Muscle of leg (tissue), 16 donors: ENCODE measurements at places on chromosomes 5 and 9. TPM values are rescaled to one million over a fixed set of nuclear protein-coding genes. Genes with fewer than 3 reads are reported as not detected.
A peak's percentile ranks its signal among the peaks of the same experiment; 100 is the strongest.

DNA sequence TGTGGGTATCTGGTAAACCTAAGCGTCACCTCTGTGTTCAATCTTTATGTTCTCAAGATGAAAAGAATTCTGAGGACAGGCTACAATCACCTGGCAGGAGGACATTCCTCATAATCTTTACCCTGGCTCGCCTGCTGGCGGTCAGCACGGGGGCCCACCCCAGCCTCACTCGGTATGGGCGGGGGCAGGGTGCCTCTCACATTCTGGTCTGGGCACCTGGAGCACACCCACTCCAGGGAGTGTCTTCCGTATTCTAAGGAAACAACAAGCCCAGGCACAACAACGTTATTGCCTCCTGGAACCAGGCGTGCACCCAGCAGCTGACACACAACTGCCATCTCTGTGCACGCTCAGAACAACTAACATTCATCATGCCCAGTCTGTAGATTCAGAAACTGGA is 179.8 kb downstream of the ROR2 start:
- H3K27me3 ChIP-seq: peaks cover 21% of the 10 kb centered on the region
- peaks cover 5% of the 10 kb centered on the region for H3K4me1 ChIP-seq
- H3K4me3 ChIP-seq: no peak overlapping the region
- no peak for DNase-seq

- peaks cover 58% of the 10 kb centered on the region for H3K36me3 ChIP-seq
- no peak overlapping the region for H3K4me3 ChIP-seq
- H3K27me3 ChIP-seq: no peaks in the 10 kb centered on the region
- peaks cover 24% of the 10 kb centered on the region for H3K4me1 ChIP-seq
Measured at GRCh38 chr9:124873664-124874063, 11.7 kb downstream of the ARPC5L start.

DNA sequence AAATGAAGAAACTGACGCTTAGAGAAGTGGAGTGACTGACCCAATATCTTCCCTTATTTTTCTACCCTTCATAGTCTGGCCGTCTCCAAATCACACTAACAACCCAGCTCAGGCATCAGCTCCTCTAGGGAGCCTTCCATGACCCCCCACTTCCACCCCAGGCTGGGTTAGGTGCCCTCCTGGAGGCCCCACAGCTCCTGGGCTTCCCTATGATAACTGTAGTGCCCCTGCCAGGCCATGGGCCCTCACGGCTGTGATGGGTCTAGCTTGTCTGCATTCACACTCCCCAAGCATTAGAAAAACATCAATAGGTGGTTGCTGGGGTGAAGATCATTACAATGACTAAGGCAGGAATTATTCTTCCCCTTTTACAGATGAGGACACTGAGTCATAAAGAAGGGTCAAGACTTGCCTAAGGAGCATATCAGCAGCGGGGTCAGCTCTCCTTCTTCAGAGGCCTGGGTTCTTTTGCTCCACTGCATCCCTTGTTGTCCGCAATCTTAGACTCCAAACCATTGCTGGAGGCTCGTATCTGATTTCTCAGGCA is 7.3 kb downstream of the CORO2A start:
- peaks cover 3% of the 10 kb centered on the region for H3K4me1 ChIP-seq
- H3K27me3 ChIP-seq: peaks cover 4% of the 10 kb centered on the region
- H3K27ac ChIP-seq: no peak overlapping the region
- no peak for DNase-seq

DNA sequence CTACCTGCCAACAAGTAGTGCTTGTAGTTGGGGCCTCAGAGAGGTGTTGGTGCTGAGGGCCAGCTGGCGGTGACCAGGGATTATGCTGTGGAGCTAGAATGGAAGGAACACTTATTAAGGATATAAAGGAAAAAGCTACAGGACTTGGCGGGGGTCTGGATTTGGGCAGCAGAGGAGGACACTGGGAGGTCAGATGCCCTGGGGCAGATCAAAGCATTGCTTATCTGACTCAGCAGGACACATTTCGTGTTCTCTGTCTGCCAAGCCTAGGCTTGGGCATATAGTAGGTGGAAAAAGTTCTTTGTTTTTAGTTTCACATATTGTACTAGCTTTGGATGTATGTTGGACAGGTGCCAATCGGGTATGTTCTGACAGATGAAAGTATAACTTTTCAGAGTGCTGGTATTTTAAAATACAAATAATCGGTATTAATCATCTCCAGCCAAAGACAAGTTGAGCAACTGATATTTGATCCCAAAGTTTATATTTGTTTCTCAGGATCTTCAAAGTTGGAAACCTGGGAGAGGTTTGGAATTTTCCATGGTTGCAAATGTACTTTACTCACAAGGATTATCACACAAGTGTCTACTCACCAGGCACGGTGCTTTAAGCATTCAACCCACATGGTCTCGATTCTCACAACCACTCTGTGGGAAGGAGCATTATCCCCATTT is 69.4 kb downstream of the IQGAP2 start:
- no peaks in the 10 kb centered on the region for H3K36me3 ChIP-seq
- H3K4me1 ChIP-seq: no peaks in the 10 kb centered on the region

GRCh38 chr5:21452449-21452848 is 1400.7 kb downstream of the CDH12 start:
- DNase-seq: no peak
- no peak overlapping the region for H3K27ac ChIP-seq
- H3K4me1 ChIP-seq: no peaks in the 10 kb centered on the region
- no peaks in the 10 kb centered on the region for H3K36me3 ChIP-seq
- no peaks in the 10 kb centered on the region for H3K27me3 ChIP-seq

- DNase-seq: peak; percentile 57
- H3K27me3 ChIP-seq: no peaks in the 10 kb centered on the region
- peaks cover 20% of the 10 kb centered on the region for H3K4me1 ChIP-seq
- peak within 1 kb of the TSS; percentile 64 for H3K27ac ChIP-seq
- H3K36me3 ChIP-seq: peaks cover 51% of the 10 kb centered on the region
Measured at GRCh38 chr5:177509381-177509951, at the start of gene DOK3. DOK3 (minus strand) TSS chr5:177509826; CDS start chr5:177509540, 286 bp downstream.

- H3K36me3 ChIP-seq: no peaks in the 10 kb centered on the region
- H3K27me3 ChIP-seq: no peaks in the 10 kb centered on the region
- no peaks in the 10 kb centered on the region for H3K4me1 ChIP-seq
- H3K4me3 ChIP-seq: no peak overlapping the region
- no peak for DNase-seq
Measured at GRCh38 chr5:71573591-71573990, 13.5 kb upstream of the MCCC2 start.

- H3K27ac ChIP-seq: no peak overlapping the region
- no peaks in the 10 kb centered on the region for H3K36me3 ChIP-seq
- peaks cover 20% of the 10 kb centered on the region for H3K27me3 ChIP-seq
- peak; percentile 79 for DNase-seq
Measured at GRCh38 chr9:32378496-32378895, 5.9 kb upstream of the ACO1 start.

DNA sequence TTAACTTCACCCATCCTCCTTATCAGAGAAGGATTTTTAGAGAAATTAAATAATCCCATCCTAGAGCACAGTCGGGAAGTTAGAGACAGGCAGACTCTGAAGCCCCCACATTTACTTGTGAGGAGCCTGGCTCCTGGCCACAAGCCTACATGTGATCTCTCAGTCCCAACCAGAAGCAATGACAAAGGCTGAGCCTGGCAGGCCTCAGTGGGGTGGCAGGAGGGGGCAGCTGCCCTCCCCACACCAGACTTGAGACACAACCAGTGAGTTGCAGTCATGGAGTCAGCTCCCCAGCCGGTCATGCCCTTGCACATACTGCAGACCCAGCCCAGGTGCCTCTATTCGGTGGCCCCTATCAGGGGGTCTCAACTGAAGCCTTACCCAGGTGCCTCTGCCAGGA is 11.0 kb downstream of the NAIF1 start:
- H3K27me3 ChIP-seq: no peaks in the 10 kb centered on the region
- H3K4me1 ChIP-seq: peaks cover 12% of the 10 kb centered on the region
- no peaks in the 10 kb centered on the region for H3K36me3 ChIP-seq

DNA sequence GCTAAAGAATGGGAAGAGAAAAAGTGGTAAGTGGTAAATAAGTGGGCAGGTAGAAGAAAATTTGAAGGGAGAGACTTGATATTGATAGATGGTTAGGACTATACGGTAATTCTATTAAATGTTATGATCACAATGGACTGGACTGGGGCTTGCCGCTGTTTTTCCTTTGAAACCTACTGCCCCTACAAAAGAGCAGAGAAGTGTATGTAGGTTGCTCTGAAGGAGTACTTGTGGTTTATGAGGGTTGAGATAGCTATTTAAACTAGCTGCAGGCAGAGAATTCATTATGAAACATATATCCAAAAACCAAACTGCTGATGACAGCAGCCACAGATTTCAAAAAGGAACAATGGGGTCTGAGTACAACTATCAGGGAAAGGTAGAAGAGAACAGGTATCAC is 16.8 kb upstream of the HK3 start:
- no peak overlapping the region for H3K4me3 ChIP-seq
- no peaks in the 10 kb centered on the region for H3K27me3 ChIP-seq
- DNase-seq: no peak
- H3K27ac ChIP-seq: no peak overlapping the region
- H3K36me3 ChIP-seq: peaks cover 10% of the 10 kb centered on the region

DNA sequence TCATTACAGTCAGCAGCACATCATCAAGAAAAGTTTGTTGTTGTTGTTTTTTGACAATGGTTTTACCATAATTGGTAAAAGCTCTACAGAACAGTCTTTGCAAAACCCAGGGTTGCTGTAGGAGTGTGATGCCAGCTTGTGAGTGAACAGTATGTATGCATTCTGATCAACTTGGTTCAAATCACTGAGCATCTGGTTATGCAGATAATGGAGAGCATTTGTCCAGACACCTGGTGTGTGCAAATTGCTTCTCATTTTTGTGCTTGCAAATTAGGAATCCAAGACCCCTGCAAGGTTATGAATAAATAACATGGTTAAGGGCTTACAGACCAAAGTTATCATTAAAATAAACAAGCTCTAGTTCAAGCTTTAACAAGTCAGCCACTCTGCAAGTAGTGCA is 448.7 kb upstream of the ACTBL2 start:
- no peaks in the 10 kb centered on the region for H3K27me3 ChIP-seq
- no peak for DNase-seq
- H3K4me3 ChIP-seq: no peak overlapping the region

DNA sequence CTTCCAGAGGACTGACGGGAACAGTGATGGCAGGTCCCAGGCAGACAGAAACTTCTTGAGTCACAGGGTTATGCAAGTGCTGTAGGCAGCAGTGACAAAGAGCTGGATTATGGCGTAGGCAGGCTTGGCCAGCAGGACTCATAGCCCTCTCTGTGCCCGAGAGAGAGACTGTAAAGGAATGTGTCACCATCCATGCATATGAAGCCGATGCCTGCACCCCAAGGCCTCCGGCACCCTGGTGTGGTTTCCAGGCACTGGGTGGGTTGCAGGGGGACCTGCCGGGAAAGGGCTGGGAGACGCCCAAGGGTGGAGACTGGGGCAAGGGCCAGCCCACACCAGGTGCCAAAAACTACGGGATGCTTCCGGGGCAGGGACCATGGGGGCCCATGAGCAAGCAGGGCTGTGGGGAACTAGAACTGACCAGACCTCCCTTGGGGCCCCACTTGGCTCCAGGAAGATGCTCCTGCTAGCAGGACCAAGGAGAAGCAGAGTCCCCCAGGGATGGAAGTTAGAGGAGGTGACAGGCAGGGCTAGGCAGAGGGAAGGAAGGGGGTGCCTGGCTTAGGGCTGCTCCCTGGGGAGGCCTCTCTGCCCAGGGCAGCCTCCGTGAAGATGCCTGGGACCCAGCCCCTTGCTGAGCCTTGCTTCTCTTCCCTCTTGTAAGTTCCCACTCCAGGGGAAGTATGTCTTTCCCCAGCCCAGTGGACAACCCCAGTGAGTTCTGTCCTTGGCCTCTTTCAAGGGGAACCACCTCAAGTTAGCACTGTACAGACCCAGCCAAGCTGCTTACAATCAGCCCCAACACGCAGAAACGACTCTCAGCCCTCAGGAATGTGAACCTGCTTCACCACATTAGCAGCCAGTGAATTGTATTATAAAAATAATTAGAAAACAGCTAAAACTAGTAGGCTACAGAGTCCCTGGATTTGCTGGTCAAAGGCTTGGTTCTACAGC is 10.5 kb upstream of the IPPK start:
- H3K27me3 ChIP-seq: no peaks in the 10 kb centered on the region
- H3K27ac ChIP-seq: no peak overlapping the region

DNA sequence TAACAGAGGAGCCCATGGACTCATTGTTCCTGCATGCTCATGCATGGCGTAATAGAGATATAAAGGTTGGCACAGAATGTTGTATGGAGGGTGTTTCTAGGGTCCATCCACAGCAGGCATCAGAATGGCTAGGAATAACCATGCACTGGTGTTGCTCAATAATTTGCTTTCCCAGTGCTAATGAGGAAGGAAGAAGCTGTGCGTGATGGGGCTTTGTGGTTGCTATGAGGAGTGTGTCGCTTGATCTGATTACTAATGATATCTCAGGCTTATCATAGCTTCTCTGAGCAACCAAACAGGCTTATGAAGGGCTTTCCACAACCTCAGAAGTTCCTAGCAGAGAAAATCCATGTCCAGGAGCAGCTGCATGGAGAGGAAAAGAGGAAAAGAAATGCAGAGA is 151.3 kb upstream of the TRPC7 start:
- DNase-seq: no peak
- H3K4me3 ChIP-seq: no peak overlapping the region
- no peak overlapping the region for H3K27ac ChIP-seq
- H3K36me3 ChIP-seq: no peaks in the 10 kb centered on the region
- H3K27me3 ChIP-seq: no peaks in the 10 kb centered on the region
- H3K4me1 ChIP-seq: no peaks in the 10 kb centered on the region

DNA sequence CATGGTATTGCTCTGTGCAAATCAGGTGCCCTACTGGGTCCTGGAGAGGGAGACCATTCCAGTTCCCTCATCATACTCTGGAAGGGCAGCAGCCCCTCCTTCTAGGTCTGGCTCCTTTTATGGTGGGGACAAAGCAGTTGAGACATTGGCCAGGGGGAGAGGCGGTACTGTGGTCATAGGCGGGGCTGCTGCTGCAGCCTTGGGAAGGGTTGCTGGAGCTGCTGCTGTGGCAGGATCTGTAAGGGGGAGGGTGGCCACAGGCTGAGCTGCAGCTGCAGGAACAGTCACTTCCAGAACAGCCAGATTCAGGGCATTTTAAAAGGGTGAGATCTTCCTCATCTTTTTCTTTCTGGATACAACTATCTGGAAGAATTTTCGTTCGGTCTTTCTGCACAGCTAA is 233.0 kb upstream of the SGCD start:
- no peak overlapping the region for H3K27ac ChIP-seq
- no peak overlapping the region for H3K4me3 ChIP-seq
- peak; percentile 17 for DNase-seq
- no peaks in the 10 kb centered on the region for H3K4me1 ChIP-seq

DNA sequence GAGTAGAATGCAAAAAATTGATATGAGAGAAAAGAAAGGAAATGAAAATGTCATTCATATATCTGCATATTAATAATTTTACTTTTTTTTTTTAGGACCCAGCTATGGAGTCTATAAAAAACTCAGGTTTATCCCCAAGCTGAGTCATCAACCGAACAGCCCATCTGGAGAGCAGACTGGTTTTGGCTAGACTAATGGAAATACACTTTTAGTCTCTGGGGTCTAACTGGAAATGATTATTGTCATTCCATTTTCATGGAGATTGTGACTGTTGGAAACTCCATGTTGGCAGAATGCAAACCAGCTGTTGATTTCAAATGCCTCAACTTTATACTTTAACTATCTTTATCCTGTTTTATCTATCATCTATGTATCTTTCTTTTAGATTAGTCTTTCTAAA is 28.7 kb downstream of the ANXA1 start:
- H3K4me1 ChIP-seq: peaks cover 3% of the 10 kb centered on the region
- no peak overlapping the region for H3K27ac ChIP-seq
- H3K36me3 ChIP-seq: no peaks in the 10 kb centered on the region

- H3K27ac ChIP-seq: no peak within 1 kb of the TSS
- DNase-seq: no peak
- no peak within 1 kb of the TSS for H3K4me3 ChIP-seq
Measured at GRCh38 chr5:77637998-77638762, at the start of gene OTP. OTP (minus strand) TSS chr5:77638713; CDS start chr5:77638549, 164 bp downstream.

SPINK1 gene
- not detected for total RNA-seq

SPINK4 gene
- 0.31 TPM for total RNA-seq

ZCCHC9 gene
- total RNA-seq: 26.2 TPM

IFNA13 gene
- 0.04 TPM for total RNA-seq

PCDHB6 gene
- total RNA-seq: 0.80 TPM

ZBED3 gene
- total RNA-seq: 3.2 TPM

PCDHB3 gene
- 1.8 TPM for total RNA-seq

PLPP7 gene
- 52.4 TPM for total RNA-seq
